ENCODE measurements at places on chromosomes 6 and 20. TPM values are rescaled to one million over a fixed set of nuclear protein-coding genes. Genes with fewer than 3 reads are reported as not detected.

GRCh38 chr6:54428431-54428830, 120.2 kb downstream of the TINAG start:
- no peak for DNase-seq

DNA sequence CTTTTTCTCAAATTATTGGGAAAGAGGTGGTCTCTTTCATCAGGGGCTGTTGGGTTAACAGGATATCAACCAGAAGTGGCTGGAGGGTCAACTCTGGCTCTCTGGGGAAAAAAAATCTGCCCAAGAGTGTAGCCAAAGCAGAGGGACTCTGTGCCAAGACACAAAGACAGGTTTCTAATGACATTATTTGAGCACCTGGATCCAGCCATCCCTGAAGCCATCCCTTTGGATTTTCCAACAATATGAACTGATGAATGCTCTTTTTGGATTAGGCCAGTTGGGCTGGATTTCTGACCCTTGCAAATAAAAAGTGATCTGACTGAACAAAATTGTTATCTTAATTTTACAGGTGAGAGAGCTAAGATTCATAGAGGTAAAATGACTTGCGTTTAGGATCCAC, 88.7 kb downstream of the KCNB1 start:
- no peak for DNase-seq

DNA sequence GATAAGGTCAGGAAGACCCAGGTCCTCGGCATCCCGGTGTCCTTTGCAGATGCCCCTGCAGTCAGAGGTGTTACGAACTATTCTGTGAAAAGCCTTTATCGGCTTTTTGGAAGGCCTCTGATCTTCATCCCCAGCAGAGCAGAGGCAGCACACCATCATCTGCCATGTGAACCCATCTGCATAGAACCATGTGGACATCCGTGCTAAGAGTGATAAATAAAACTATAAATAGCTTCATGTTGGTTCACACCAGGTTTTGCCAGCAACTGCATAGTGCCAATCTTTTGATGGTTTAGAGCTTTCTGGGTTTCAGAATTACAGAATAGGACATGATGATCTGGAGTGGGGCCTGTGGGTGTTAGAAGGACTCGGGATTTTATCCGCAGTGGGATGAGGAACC, 33.6 kb downstream of the SIRPA start:
- no peak for DNase-seq

DNA sequence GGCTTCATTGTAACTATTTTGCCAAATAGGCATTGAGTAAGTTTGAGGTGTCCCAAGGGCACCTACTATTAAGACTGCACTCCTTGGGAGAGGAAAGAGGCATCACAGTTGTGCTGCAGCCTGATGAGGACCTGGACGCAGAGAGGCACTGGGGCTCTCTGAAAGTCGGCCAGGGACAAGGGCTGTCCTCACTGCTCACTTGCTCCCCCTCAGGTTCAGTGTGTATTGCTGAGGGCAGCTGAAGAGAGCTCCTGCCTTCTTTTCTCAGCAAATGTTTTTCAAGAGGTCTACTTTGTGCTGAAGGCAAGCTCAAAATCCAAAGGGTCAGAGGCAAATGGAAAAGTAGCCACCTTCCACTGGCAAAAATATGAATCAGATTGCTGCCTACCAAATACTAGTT, 331.8 kb downstream of the RIMS1 start:
- no peak for DNase-seq

DNA sequence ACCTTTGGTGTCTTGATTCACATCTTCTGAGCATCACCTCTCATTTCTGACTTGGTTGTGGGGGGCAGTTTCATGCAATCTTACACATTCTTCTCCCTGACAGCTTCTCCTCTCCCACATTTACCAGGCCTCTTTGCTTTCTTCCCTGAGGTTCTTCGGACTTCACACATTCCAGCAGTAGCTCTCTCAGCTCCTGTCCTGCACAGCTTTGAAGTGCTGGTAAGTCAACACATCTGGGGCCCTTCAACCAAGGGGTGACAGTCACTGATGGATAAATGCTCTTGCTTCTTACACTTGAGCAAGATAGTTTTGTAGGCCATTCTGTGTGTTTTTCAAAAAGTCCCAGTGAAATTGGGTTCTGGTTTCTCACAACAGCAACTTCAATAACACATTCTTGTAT, 2.5 kb upstream of the SLC35B3 start:
- no peak for DNase-seq

- DNase-seq = no peak
Measured at GRCh38 chr20:11453430-11453829, 464.3 kb upstream of the BTBD3 start.

DNA sequence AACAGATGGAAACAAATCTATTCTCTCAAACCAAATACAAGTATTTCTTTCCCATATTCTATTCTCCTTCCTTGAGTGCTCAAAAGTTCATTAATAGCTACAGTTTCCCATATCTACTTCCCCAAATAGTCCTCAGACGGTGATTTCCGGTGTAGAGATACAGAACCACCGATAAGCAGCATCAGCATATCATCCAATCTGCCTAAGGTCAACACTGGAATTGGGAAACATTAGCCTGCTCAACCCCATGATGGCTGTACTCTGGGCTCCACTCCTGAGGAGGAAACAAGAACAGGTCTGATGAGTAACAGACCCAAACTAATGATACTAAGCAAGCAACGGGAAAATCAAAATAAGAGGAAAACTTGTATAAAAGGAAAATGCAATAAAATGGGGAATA, 115.6 kb downstream of the EPB41L2 start:
- no peak for DNase-seq

DNA sequence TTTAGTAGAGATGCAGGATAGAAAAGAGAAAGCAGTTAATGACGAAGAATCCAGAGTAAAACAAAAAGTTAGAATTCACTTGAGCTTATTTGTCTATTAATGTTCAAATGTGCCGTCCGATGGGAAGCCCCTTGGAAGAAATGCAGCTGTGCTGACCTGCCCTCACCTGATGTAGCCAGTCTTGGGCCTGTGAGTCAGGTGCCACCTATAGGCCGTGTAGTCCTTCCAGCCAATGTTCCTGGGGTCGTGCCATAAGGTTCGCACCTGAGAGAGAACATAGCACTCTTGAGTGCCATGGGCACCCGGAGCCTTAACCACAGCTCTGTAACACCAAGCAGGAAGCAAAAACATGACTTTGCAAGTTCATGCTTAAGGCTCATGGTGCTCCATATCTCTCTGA, 32.4 kb downstream of the THBS2 start:
- DNase-seq = no peak

- DNase-seq = no peak
Measured at GRCh38 chr6:125123468-125124048, 30.0 kb upstream of the TPD52L1 start.

DNA sequence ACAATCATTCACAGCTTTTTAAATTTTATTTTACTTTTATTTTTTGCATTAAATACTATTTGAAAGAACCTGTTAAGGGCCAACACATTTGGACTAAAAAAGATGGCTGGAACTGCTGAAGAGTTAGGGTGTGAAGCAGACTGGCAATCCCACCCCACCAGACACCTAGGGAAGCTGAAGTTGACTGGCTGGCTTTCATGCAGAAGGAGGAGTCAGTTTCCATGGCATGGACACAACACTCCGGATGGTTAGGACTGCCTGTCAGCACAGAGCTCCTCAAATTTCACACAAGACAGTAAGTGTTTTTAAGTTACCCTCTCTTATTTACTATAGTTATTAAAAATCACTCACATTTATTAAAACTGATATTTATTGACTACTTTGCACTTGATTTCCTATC, at the start of gene ANKRD66:
Gene ANKRD66, plus strand, starts transcription at position 238 of the 400 bp plus-strand sequence. CDS start 5,016 bp downstream, outside the sequence.
- no peak for DNase-seq

DNA sequence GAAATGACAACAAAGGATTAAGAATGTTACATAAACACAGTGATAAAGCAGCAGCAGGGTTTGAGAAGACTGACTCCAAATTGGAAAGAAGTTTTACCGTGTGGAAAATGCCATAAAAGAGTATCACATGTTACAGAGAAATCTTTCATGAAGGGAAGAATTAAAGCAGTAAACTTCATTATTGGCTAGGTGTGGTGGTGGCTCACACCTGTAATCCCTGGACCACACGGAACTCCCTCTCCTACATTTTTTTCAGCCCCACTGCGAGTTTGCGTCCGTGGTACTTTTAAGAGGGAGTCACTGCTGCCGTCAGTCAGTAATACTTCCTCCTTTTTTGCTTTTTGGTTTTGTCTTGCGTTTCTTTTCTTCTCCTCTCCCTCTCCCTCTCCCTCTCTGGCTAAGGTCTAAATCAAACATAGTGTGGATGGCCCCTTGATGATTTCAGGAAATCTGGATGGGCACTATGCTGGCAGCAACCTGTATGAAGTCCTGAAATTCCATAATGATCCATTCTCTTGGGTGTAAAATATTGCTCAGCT, 112.3 kb downstream of the MAN1A1 start:
- DNase-seq = no peak

- DNase-seq = no peak
Measured at GRCh38 chr6:82086944-82087343, 160.6 kb downstream of the IBTK start.

- DNase-seq = no peak
Measured at GRCh38 chr20:44071526-44072111, 115.4 kb downstream of the JPH2 start.

DNA sequence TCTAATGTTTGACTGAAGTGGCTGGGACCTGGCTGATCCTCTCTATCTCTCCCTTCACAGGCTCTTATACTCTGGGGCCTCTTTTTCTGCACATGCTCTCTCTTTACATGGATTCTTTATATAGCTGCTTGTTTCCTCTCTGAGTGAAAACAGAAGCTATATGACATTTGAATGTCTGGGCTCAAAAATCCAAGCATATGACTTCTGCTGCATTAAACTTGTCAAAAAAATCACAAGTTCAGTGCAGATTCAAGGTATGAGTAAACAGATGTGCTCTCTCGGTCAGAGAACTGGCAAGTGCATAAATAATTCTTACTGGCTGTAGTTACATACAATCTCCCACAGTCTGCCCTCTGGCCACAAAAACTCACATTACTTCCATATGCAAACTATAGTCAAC, 96.6 kb downstream of the LCA5 start:
- DNase-seq = no peak

DNA sequence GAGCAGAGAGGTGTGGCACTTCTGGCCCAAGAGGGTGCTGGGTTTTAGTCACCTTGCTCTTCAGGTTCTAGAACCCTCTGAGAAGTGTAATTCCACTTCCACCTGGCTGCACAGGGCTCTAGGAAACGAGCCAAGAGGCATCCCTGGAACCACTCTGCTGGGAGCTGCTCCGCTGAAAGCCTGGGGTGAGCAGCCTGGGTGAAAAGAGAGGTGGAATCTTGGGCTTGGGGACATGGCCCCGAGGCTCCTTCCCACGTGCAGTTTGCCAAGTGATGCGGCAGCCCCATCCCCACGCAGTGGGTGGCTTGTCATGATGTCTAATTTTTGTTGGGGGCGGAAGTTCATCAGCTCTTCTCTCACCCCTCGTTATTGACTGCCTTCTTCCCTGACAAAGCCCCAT, 32.8 kb downstream of the PPP1R16B start:
- no peak for DNase-seq

DNA sequence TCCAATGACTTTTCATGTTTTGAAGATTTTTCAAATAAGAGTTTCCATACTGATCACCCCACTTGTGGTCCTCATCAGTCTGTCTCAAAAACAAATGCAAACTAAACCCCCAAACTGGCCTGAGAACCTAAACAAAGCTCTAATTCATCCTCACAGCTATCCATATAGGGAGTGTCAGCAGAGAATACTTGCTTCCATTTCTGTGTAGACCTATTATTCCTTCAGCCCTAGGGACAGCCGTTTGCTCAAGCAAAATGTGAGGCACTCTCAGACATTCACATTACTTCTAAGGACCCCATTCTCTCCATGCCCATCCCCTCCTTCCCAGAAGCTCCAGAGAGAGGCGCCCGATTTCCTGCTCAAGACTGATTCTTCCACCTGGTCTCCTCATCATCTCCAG, 24.6 kb downstream of the DNAAF9 start:
- DNase-seq = no peak

- peak; percentile 17 for DNase-seq
Measured at GRCh38 chr20:62716198-62716940, 7.7 kb downstream of the NTSR1 start.

DNA sequence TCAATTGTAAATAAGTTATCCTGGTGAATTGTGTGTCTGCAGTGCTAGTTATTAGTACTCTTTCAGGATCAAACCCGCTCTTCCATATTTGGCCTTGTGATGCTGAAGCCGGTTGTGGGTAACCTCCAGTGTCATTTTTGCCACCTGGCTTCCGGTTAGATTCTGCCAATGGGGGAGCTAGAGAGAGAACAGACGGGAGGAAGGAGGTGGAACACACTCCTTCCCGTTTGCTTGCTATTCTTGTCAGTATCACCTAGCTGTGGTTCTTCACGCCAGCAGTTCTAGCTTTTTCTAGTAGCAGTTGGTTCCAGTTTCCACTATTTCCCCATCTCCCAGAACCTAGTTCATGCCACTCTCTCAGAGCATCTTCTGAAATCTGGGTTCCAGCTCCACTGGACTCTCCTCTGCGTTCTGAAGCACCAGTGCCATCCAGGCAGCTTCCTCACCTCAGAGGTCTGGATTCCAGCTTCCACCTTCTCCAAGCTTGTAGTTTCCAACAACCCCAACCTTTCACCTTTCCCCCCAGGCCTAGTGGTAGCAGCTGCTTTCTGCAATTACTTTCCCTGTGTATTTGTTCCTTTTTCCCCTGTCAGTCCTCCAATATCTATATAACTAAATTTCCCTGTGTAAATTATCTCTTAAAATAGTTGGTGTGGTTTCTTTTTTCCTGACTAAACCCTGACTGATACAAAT, 46.9 kb upstream of the LOC128125822 start:
- DNase-seq = no peak

- no peak for DNase-seq
Measured at GRCh38 chr20:3068986-3069900, 2.2 kb upstream of the OXT start.

GRCh38 chr6:137341681-137342195, 122.6 kb upstream of the IFNGR1 start:
- DNase-seq = peak; percentile 38

The GNMT gene
- 2.0 TPM for total RNA-seq

The KCNG1 gene
- total RNA-seq = 0.37 TPM

The LPIN3 gene
- total RNA-seq = 22.9 TPM

The PPIL6 gene
- total RNA-seq = 2.5 TPM

The SCUBE3 gene
- total RNA-seq = 3.5 TPM

The EIF2S2 gene
- 41.1 TPM for total RNA-seq

All from left ventricle myocardium superior (tissue), 1 donor.